ENCODE measurements at places on chromosomes 5 and 9.

DNA sequence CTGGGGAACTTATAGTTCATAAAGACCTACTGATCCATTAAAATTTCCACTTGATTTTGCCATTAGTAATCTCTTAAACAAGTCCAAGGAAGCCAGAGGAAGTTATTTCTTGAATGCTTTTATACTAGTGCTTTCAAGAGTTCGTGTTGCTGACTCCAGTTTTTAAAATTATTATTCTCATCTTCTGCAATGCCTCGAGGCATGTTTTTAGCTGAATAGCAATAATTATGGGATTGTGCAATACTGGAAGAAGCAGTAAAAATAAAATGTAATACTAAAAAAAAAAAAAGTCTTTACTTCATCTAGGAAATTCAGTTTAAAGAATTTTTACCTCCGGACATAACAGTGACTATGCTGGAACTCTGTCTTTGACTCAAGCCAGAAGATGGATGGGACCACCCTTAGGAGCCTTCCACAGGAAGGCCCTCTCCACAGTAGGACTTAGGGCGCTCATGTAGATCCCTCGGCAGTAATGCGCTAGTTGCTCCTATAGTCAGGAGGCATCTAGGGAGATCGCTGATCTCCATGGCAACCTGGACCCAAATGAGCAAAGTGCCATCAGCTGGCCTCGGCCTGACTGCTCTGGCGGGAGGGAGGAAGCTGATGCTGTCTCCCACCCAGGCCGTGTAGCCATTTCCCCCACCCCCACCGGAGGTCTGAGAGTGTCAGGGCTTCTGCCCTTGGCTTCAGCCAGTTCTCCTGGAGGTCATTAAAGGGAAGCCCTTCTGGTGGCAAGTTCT is 56.7 kb downstream of the DAPK1 start:
- DNase-seq, result no peak

GRCh38 chr9:28922891-28923290 is 1349.6 kb upstream of the C9orf72 start:
- DNase-seq, result no peak

DNA sequence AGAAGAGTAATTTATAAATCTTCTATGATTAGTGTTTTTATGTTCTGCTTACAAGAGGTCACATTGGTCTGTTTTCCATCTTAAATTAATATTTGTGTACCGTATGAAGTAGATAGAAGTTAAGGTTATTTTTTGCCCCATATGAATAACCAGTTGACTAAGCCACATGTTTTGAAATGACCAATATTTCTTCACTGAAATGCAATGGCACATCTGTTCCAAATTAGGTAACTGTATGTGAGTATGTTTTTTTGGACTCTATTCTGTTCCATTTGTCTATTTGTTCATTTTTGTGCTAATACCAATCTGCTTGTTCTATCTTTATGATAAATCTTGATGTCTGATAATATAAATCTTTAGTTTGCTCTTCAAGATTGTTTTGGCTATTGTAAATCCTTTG is 17.7 kb downstream of the JAK2 start:
- no peak for DNase-seq

DNA sequence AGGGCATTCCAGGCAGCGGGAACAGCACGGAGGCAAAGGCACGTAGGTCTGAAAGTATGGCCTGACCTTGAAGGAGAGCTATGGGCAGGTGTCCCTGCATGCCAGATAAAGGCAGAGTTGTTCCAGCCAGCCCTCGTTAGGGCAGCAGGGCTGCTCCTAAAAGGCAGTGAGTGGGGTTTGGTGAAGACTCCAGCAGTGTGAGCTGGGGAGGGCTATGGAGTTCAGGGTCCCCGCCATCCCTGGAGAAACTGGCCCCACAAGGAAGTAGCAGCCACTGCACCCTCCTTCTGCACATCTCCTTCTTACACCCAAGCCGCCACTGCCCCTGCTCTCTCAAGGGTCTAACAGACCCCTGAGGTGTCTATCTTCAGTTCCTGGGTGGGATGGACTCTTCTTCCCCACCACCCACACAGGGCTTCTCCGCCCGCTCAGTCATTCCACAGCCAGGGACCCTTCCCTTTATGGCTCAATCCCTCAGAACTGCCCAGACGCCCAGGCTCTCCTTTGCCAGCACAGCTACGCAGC is 1.4 kb downstream of the AKNA start:
- DNase-seq, result no peak

GRCh38 chr5:170393235-170393634 is 4.1 kb upstream of the KCNMB1 start:
- DNase-seq, result no peak

DNA sequence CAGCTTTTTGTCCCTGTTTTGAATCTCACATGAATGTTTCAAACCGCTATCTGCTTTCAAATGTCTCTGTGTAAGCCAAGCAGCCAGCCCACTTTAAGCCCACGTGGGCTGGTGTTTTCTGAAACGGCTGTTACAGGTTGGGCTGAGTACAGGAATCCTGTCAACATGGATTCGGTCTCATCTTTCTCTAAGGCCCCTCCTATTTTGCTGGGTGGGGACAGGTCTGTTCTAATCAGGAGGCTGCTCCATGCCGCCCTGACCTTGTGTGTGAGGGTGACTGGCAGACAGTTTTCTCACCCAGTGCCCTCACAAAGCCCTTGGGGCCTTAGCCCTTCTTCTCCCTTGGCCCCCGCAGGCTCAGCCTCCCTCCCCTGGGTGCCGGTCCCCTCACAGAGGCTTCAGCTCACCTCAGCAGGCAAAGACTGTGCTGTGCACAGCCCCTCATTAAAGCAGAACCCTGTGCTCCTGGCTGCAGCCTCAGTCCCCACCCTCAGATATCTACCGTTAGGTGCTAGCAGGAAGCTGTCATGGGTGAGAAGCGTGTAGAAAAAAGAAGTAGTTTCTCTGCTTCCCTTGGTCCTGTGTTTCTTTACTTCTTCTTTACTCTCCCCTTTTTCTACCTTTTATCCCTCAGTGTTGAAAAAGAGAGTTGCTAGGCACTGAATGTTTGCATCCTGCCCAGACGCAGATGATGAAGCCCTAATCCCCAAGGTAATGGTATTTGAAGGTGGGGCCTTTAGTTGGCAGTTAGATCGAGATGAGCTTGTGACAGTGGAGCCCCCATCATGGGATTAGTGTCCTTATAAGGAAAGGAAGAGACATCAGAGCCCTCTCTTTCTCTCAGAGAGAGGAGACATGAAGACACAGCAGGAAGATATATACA is 205.7 kb downstream of the ADAMTS12 start:
- no peak for DNase-seq

- no peak for DNase-seq
Measured at GRCh38 chr9:3455717-3456116, 70.1 kb downstream of the RFX3 start.

GRCh38 chr5:135546912-135547311 is 11.1 kb upstream of the NEUROG1 start:
- no peak for DNase-seq

- DNase-seq, result no peak
Measured at GRCh38 chr9:69012696-69013381, 1.1 kb downstream of the PRKACG start.
